ENCODE measurements at places on chromosomes 11 and 22.

GRCh38 chr11:77457340-77457739 is 16.6 kb downstream of the PAK1 start:
- no peak for DNase-seq

DNA sequence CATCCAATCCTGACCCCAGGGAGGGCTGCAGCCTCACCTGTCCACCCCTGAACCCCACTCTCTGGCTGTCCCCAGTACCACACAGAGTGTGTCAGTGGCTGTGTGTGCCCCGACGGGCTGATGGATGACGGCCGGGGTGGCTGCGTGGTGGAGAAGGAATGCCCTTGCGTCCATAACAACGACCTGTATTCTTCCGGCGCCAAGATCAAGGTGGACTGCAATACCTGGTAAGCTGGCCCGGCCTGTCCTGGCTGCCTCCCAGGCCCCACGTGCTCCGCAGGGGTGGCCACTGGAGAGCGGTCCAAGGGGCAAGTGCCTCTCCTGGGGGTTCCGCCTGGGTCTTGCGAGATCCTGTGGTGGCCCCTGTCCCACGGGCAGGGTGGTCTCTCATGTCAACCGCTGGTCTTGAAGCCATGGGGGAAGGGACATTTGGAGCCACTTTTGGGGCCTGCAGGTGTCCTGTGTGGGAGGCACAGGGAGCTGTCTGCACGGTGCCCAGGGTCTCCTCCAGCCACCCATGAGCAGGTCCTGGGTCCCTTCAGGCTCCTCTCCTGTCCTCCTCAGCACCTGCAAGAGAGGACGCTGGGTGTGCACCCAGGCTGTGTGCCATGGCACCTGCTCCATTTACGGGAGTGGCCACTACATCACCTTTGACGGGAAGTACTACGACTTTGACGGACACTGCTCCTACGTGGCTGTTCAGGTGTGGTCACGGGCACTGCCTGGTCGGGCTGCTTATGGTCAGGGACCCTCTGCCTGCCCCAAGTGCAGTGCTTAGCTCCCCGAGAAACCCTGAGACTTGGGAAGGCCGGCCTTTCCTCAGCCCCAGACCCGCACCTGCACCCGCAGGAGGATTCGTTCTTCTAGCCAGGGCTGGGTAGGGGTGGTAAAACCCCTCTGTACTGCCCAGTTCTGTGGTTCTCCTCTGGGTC is 11.8 kb downstream of the MUC2 start:
- DNase-seq = no peak

DNA sequence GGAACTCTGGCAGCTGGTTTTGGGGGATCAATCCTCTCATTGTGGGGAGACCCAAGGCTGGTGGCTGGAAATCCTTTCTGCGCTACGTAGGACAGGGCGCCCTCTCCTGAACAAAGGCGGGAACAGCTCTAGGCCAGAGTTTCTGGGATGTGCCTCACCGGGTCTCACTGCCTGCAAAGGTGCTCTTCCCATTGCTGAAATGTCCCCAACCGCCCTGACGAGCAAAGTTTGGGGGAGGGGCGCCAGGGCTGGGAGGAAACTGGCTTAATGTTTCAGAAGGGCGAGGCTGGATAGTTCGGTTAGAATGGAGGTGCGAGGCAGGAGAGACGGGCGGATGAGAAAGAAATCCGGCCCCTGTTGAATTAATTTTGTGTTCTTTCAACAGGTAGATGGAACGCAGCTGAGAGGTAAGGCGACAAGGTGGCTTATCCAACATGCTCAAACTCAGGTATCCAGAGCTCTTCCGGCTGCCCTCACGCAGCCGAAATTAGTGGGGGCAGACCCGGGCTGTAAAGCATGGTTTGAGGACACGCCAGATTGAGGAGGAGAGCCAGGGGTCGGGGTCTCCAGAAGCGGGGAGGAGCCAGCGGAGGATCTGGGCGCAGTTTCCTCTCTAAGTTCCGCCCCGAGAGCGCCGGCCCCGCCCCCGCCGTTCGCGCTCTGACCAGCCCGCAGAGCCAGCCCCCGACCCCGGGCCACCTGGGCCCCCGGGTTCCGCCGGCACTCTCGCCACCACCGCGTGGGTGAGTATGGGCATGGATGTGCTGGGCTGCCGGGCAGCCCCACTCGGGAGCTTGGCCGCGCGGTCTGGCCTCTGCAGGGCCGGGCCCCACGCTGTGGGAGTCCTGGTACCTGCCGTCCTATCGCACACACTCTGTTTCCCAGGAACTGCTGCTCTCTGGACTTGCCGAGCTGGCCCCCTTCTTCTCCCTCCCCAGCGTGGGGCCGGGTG is at the start of gene PGAP2:
Gene PGAP2, plus strand, starts transcription at position 652 of the 952 bp plus-strand sequence. CDS start 2,700 bp downstream, outside the sequence.
- DNase-seq = peak; percentile 81

GRCh38 chr11:15845261-15845660 is 511.1 kb downstream of the SOX6 start:
- no peak for DNase-seq

- no peak for DNase-seq
These were observed 82.4 kb downstream of the NAV2 start for GRCh38 chr11:19795082-19795481.

- no peak for DNase-seq
These were observed 48.1 kb downstream of the CBL start for GRCh38 chr11:119254239-119254638.

GRCh38 chr11:1397862-1398527 is 8.3 kb downstream of the BRSK2 start:
- no peak for DNase-seq

- no peak for DNase-seq
These were observed 29.4 kb upstream of the CTTN start for GRCh38 chr11:70368961-70369360.

GRCh38 chr11:3077189-3077836 is 20.1 kb upstream of the CARS1 start:
- DNase-seq = no peak

GRCh38 chr11:95799546-95799945 is 9.2 kb downstream of the CEP57 start:
- no peak for DNase-seq

GRCh38 chr22:37628830-37629229 is 10.6 kb upstream of the SH3BP1 start:
- DNase-seq = no peak

GRCh38 chr11:31262761-31263160 is 106.8 kb downstream of the DCDC1 start:
- no peak for DNase-seq

DNA sequence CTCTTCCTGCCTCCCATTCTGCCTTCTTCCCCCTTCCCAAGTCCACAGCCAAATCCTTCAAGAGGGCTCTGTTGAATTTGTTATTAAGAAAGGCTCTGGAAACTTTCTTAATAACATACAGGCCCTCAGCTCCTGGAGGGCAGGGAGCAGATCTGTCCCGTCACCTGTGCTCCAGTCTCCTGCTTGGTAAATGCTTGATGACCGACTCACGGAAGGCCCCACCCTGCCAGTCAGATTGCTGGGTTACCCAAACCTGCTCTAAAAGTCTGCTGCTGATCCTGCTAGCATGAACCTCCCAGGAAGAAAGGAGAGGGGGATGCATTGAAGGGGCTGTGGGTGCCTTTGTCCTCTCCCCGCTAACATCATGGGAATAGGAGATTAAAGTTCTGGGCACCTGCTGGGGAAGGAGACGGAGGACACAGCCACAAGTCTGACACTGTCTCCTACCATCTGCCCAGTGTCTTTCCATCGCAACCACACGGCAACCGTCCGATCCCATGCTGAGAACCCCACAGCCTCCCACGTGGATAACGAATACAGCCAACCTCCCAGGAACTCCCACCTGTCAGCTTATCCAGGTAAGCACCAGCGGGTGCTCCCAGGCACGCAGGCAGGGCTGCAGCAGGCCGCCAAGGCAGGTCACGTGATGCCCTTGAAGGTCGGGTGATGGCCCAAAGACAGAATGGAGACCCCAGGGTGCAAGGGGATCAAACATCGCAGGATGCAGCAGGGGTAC is 22.5 kb downstream of the CD5 start:
- DNase-seq = no peak

- DNase-seq = no peak
These were observed 29.8 kb upstream of the CHRM4 start for GRCh38 chr11:46421257-46421880.

DNA sequence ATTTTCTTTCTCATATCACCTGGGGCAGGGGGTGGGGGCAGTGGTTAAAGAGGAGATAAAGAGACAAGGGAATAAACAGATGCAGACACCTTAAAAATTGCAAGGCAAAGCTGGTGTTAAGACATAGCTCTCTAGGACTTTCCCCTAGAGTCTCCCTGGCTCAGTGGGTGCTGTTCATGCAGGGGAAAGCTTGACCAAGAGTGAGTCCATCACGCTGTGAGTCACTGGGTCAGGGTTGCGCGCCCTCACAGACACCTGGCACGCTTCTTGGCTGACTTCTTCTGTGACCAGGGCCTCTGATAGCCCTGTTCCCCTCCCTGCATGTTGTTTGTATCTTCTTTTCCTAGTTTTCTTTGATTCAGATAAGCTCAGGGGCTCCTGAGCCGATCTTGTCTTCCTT is 31.9 kb downstream of the COMMD9 start:
- no peak for DNase-seq

- DNase-seq = no peak
These were observed 14.6 kb downstream of the PHLDA2 start for GRCh38 chr11:2914455-2915195.

DNA sequence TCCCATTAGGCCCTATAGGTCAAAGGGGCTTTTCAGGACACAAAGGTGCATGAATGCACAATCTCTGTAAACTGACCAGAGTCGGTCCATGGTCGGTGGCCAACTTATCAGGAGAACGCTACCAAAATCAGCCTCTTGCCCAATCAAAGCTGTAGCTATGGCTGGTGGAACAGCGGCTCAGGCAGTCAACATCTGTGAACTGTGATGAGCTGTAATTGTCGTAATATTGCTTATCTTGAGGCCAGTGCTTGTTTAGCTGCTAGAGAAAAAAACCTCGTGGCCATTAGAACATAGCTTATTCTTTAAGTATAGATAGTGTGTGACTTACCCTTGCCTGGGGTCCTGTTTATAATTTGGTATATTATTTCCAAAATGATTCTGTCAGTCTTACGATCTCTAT is 14.4 kb upstream of the CHST1 start:
- no peak for DNase-seq

- no peak for DNase-seq
These were observed 22.4 kb upstream of the APOBEC3A start for GRCh38 chr22:38935023-38935422.

- DNase-seq = no peak
These were observed 202.8 kb upstream of the SEZ6L start for GRCh38 chr22:25966448-25966913.

DNA sequence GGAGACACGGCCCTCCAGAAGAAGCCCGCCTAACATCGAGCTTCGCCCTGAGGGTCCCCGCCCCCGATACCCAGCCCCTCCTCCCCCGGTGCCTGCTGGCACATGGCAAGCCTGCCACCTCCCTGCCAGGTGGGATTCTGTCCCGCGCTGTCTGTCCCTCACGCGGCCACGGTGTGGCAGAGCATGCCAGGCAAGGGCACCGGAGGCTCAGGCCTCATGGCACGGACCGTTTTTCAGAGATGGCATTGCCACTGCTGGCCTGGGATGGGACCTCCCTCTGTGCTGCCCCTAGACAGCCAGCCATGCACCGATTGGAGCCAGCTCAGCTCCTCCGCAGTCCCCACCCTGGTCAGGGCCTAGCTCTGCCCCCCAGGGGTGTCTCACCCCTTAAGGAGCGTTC is 19.4 kb downstream of the MRPL23 start:
- DNase-seq = no peak

DNA sequence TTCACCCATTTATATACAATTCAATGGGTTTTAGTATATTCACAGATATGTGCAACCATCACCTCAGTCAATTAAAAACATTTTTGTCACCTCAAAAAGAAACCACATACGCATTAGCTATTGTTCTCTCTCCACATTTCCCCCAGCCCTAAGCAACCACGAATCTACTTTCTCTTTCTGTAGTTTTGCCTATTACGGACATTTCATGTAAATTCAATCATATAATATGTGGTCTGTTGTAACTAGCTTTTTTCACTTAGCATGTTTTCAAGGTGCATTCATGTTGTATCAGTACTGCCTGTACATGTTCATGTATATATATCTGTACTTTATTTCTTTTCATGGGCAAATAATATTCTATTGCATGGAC is 104.7 kb upstream of the RRM1 start:
- no peak for DNase-seq

GRCh38 chr22:23137905-23138561 is 3.8 kb downstream of the RSPH14 start:
- DNase-seq = no peak

DNA sequence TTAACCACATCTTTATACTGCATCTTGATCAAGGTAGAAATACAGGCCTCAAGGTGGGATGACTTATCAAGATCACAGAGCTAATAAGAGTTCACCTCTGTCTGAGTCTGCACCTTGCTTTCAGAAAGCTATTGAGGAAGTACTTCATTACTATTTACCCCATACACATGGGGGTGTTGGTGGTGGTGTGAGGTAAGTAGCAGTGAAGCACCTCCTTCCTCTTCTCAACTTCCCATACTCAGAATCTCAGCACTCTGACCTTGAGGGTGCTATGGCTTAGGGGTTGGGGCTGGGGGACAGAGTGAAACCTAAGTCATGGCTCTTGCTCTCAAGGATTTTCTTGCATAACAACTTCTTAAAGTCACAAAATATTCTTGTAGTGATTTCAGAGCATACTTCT is 56.9 kb downstream of the ME3 start:
- DNase-seq = no peak

DNA sequence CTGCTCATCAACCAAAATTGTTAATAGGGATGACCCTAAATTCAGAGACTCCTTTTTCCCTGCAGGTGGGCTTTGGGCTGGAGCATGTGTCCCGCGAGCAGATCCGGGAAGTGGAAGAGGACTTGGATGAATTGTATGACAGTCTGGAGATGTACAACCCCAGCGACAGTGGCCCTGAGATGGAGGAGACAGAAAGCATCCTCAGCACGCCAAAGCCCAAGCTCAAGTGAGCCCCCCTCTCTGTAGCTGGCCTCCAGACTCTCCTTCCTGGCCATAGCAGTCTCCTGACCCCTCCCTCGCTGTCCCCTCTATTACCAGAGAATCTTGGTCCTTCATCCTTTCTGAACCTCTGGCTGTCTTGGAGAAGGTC is 47.9 kb upstream of the RAB1B start:
- DNase-seq = no peak

DNA sequence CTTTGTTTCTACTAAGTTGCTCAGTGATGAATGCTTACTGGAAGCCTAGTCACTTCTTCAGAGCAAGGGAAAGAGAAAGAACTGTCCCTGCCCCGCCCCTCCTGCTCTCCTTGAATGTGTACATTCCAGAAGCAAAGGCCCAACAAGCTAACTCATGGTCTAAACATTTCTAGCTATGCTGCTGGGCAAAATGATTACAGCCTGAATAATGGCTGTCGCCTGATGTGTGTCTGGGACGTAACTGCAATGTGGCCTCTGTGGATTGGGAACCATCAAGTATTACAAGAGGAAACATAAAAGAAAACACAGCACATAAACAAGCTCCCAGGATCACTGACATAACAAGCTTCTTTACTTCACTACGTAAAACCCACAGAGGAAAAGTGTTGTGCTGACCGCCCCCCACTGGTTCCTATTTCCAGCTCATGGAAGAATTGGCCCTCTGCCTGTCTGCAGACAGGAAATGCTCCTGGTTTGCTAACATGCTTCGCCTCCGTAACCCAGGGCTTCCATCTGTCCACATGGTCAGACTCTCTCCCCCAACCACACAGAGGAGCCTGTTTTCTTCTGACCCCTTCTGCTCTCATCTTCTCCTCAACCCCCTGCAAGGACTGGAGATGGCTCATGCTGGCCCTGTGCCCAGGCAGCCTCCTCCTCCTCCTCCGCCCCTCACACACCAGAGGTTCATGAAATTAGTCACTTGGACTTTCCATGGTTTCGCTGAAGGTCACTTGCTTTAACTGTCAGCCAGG is 187.2 kb downstream of the MAML2 start:
- DNase-seq = peak; percentile 73

Data from hepatic stellate cell (primary cell).